ENCODE measurements at places on chromosomes 6 and 20.
A peak's percentile ranks its signal among the peaks of the same experiment; 100 is the strongest.

- DNase-seq = no peak
These were observed 1.3 kb downstream of the CEP85L start for GRCh38 chr6:118649918-118650581.

GRCh38 chr6:123668063-123668462 is 31.3 kb upstream of the TRDN start:
- no peak for DNase-seq

DNA sequence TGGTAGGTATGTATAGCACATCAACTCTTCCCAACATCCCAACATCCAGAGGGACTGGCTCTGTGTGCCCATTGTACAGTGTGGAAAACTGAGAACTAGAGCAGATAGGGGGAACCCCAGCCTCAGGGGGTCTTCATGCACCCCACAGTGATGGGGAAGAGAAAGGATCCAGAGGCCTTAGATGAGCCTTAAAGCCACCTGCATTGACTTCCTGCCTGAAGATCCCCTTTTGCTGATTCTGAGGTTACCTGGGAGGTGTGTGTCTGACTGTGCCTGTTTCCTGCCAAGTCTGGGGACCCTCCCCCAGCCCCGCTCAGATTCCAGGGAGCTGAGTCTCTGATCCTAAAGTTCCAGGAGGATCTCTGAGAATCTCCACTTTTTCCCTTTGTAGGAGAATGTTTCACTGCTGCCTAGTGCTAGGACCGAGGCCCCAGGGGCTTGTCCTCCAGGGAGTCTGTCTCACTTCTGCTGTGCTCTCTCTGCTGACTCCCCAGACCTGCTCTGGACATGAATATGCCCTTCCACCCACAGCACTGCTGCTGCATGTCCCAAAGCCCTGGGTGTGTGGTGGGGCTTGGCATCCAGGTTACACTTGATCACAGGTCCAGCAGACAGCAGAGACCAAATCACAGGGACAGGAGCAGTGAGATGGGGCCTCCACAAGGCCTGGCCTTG is 12.8 kb upstream of the PGC start:
- DNase-seq = no peak

- DNase-seq = no peak
These were observed 42.1 kb downstream of the BFSP1 start for GRCh38 chr20:17488916-17489600.

DNA sequence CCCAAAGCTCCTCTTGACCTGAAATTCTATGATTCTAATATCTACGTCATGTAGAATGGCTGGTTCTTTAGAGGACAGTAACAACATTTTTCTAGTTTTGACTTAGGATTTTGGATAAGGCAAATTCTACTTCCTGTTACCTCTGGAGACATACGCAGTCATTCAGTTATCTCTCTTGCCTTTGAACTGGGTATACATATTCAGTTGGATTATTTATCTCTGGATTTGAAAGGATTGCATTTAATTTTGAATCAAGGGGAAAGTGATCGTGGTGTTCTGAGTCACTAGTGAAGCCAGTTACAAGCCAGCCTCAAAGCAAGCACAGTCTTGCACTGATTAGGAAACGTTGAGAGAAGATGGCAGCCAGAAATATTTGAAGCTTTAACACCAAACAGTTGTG is 35.3 kb upstream of the BCAS1 start:
- DNase-seq = no peak

DNA sequence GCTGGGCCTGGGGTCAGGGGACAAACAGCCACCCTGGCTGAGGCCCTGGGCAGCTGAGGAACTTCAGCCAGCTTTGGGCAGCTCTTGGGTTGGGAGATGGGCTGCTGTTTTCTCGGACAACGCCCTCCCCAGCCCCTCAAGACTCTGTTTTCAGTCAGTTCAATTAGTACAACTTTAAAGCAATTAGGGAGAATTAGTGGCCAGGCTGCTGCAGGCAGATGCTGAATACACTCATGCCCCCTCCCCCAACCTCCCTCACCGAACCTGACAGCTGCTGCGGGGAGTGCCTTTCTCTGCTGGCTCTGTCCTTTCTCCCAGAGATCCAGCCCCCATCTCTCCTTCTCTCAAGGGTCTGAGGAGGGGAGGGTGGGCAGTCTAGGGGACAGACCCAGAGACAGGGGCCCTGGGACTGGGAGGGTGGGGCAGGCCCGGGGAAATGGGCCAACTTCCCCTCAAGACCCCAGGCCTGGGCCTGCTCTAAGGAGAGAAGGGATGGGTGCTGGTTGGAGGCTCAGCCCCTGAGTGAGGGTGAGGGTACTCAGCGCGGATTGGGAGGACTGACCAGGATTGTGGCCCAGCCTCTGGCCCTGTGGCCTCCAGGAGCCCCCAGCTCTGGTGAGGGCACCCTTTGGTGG is 17.8 kb upstream of the MYT1 start:
- DNase-seq = no peak

DNA sequence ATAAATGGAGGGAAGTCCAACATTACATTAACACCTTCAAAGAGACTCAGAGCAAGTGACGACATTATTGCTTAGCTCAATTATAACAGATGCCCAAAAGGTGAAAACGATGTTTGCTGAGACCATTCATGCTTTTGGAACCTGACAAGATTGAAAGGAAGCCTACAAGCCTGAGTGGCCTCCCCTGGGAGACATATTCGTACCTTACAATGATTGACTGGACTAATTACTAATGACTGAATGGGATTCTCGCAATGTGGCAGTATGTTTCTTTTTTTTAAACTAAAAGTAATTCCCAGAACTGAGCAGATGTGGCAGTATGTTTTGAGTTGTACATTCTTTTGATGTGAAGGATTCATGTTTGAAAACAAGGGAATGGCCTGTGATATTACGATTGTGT is 49.9 kb downstream of the VEGFA start:
- no peak for DNase-seq

DNA sequence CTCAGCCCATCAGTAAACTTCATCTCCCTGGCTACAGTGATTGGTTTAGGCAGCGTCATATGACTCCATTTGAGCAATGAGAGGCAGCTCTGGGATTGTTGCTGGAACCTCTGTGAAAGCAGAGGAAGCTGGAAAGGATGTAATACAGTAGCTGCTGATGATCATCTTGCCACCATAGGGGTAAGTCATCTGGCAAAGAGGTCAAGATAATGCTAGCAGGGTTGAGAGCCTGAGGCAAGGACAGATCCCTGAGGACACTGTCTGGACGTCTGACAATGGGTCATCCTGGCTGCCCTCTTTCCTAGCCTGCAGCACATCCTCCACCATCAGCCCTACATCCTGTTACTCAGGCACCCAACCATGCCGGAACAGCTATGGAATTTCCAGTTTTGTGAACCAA is 25.5 kb upstream of the FKBP1A start:
- no peak for DNase-seq

GRCh38 chr6:80638213-80639055 is 532.0 kb downstream of the BCKDHB start:
- peak; percentile 10 for DNase-seq

- DNase-seq = no peak
These were observed 222.1 kb downstream of the SMOC2 start for GRCh38 chr6:168663041-168663440.

GRCh38 chr6:10386756-10387654 is 27.9 kb downstream of the TFAP2A start:
- no peak for DNase-seq

- DNase-seq = no peak
These were observed 14.7 kb downstream of the CAP2 start for GRCh38 chr6:17408081-17408480.

GRCh38 chr6:149933036-149933435 is 8.8 kb upstream of the ULBP2 start:
- no peak for DNase-seq

GRCh38 chr20:38325167-38325566 is 21.1 kb upstream of the LBP start:
- no peak for DNase-seq

- DNase-seq = no peak
These were observed 868.9 kb downstream of the PHF3 start for GRCh38 chr6:64504503-64504902.

GRCh38 chr20:38152175-38152620 is 12.9 kb downstream of the TGM2 start:
- peak; percentile 23 for DNase-seq

GRCh38 chr6:131999545-132000146 is 48.5 kb upstream of the CCN2 start:
- no peak for DNase-seq

GRCh38 chr6:28978959-28979561 is 26.1 kb downstream of the ZNF311 start:
- DNase-seq = no peak

- no peak for DNase-seq
These were observed 163.3 kb downstream of the VEGFA start for GRCh38 chr6:43933148-43933885.

- DNase-seq = no peak
These were observed 2.1 kb downstream of the MYL9 start for GRCh38 chr20:36543184-36544133.

GRCh38 chr6:2476376-2476775 is 231.0 kb upstream of the GMDS start:
- no peak for DNase-seq

- DNase-seq = no peak
These were observed 65.9 kb downstream of the GFOD1 start for GRCh38 chr6:13421425-13422059.

DNA sequence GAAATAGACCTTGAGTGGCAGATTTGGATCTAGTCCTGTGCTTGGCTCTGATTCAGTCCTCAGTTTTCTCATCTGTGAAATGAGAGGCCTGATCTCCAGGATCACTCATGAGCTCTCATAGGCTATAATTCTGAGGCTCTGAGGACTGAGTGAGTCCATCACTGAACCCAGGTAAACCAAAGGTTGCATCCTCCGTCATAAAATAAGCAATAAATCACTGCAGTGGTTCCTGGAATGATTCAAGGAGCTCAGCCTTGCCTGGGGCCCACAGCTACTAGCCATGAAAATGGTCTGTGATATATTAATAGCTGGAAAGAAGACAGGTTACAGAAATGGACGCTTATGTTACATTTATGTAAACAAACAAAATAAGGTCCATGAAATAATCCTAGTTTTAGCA is 124.8 kb downstream of the MAP3K7 start:
- DNase-seq = peak; percentile 35

- no peak for DNase-seq
These were observed 22.8 kb upstream of the SCP2D1 start for GRCh38 chr20:18790787-18791186.

DNA sequence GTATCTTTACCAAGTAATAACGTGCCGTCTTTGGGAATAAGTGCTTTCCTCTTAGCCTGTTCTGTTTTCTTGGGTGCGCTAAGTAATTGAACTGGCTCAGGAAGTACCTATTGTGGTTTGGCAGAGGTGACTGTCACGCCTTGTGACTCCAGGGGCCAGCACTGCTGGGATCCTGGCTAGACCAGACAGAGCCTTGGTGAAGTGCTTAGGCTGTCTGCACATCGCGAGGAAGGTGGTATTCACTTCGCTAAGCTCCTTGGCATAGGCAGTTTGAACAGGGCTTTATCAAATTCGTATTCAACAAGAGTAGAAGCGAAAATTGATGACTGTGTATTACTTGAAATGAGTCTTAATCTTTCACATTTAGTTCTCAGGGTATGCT is 17.6 kb downstream of the PRDM1 start:
- DNase-seq = peak; percentile 78

DNA sequence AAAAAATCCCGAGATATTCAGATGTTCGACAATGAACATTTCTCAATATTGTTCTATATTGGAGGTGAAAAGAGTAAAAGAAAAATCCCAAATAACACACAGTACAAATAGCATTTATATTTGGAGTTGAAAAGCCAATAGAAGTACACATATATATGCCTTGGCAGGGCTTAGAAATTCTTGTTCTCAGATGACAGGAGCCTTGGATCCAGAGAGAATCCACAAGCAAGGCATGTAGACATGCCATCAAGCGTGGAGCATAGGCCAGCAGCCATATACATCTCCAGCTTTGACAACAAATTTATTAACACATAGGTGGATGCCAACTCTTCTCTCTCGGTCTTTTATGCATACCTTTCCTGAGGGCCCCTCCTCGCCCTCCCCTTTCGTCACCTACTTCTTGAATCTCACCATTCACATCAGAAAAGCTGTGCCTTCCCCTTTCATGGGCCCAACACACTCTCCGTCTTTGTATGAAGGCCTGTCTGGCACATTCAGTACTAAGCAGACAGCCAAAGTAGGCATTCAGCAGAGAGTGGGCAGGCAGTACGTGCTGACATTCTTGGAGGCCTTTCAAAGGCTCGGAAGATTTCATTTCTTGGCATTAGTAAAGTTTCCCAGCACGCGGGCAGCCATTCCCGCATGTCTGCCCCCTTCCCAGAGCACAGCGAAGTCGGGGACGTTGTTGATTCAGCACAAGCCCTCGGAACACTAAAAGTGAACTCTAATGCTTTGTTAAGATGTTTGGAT is 18.2 kb downstream of the NEDD9 start:
- no peak for DNase-seq

DNA sequence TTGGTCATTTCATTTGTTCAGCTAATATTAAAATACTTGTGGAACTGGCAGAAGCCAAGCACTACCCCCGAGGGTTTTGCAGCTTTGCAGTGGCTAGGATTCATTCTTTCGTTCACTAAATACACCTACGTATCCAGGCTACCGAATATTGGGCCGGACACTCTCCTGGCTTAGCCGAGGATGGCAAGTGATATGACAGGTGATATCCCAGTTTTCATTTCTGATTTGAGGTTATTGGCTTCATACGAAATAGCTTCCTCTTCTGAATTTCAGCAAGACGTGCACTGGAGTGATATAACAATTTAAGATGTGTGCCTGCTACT is 536 bp upstream of the MTFR2 start:
- no peak for DNase-seq

DNA sequence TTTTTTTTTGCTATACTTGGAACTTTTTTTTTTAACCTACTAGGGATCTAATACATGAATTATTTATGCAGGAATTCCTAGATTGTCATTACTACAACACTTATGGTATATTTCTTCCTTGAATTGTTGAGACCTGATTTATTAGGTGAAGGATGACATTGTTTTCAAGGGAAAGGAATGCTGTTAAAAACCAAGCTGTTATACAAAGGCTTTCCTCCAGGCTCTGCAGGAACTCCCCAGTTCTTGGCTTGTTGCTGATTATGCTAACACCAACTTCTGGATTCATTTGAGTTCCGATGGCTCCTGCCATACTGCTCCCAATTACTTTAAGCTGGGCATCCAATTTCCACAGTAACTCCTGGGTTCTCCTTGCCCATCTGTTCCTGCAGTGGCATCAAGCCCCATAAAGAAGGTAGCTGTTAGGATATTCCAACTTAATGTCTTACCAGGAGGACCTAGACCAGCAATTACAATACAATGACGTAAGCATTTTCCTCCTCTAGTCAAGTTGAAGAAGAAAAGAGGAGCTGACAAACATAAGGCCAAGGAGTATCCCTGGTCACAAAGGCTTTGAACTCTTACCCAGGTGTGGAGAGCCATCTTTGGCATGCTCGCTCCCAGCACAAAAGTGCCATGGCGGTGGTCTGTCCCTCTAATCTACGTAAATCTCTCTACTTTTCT is 215.9 kb upstream of the AGPAT4 start:
- no peak for DNase-seq

DNA sequence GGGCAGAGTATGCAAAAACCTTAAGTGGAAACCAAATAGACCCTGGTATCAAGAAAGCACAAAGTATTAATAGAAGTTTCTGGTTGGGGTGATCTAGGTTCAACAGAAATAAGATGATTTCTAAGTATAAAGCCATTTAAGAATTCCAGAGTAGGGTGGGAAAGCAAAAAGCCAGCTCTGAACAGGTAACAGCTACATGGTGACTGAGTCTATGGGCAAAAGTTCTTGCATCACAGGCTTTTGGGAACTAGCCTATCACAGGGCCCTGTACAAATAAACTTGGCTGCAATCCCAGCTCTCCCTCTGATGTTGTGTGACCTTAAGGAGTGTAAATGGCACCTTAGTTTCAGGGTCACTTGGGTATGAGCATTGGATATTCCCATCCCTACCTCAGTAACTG is 5.5 kb downstream of the TCF19 start:
- DNase-seq = no peak
